Activated CD8-positive, alpha-beta memory T cell treated with anti-CD3 and anti-CD28 coated beads, Interleukin-2, amount 10 ng/mL, durations not matched to agents 7 days and 5 days (primary cell): ENCODE measurements at places on chromosomes 16 and 17.

DNA sequence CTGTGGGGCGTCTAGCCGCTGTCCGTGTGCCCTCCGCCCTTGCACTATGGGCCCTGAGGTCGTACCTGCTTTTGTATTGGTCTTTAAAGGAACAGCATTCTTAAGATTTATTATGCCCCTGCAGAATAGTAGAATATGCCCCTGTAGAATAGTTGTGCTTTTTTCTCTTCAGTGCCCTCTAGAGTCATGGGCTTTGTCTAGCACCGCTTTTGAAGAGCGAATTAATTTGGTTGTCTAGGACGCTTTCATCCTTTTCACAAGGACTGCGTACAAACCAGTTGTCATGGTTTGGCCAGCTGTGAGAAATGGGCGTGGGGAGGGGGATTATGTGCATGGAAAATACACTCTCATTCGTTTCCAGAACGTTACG is 621 bp downstream of the CEP95 start:
- peak; percentile 62 for DNase-seq
- H3K27me3 ChIP-seq = peaks cover 2% of the 10 kb centered on the region
- H3K27ac ChIP-seq = peak overlapping the region; percentile 100
- H3K4me3 ChIP-seq = peak overlapping the region; percentile 100
- H3K36me3 ChIP-seq = peaks cover 59% of the 10 kb centered on the region

DNA sequence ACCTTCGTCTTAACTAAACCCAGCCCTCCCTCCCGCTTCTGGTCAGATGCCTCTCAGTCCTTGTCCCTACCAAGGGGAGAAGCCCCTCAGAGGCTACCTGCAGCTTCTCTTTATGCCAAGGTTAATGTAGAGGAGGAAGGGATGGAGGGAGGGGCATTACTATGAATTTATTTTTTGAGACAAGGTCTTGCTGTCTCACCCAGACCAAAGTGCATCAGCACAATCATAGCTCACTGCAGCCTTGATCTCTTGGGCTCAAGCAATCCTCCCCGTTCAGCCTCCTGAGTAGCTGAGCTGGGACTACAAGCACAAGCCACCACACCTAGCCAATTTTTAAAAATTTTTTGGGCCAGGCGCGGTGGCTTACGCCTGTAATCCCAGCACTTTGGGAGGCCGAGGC is 15.3 kb downstream of the EPOP start:
- no peak for DNase-seq
- H3K27me3 ChIP-seq = peaks cover 19% of the 10 kb centered on the region
- no peaks in the 10 kb centered on the region for H3K36me3 ChIP-seq
- H3K27ac ChIP-seq = no peak overlapping the region

DNA sequence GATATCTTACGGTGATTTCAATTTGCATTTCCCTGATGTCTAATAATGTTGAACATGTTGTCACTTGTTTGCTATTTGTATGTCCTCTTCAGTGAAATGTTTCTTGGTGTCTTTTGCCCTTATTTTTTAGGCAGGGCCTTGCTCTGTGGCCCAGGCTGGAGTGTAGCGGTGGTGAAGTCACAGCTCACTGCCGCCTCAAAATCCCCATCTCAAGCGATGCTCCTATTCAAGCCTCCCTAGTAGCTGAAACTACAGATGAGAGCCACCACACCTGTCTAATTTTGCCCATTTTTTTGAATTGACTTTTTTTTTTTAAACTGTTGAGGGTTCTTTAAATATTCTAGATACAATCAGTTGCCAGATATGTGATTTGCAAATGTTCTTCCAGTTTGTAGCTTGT is 8.3 kb downstream of the UBE2G1 start:
- H3K27ac ChIP-seq = no peak overlapping the region
- H3K36me3 ChIP-seq = peaks cover 20% of the 10 kb centered on the region
- no peak overlapping the region for H3K4me3 ChIP-seq

DNA sequence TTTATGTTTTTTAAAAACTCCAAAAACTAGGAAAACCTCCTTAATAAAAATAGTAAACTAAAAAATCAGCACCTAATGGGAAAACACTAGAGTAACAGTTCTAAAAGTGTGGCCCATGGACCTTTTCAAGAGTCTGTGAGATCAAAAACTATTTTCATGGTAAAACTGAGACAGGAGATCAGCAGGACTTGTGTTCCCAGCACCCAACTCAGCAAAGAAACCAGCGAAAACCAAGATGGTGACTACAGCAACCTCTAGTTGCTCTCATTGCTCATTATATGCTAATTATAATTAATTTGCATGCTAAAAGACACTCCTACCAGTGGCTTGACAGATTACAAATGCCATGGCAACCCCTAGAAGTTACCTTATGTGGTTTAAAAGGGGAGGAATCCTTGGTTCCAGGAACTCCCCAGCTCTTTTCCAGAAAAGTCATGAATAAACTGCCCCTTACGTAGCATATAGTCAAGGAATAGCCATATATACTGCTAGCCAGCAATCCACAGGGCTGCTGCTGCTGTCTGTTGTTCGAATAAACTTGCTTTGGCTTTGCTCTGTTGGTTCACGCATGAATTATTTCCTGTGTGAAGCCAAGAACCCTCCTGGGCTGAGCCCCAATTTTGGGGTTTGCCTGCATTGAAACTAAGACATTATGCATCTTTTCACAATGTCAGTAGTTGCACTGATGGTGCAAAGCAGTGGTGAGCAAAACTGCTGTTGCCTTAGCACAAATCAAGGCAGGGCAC is 12.4 kb downstream of the CMTR2 start:
- DNase-seq = no peak
- H3K36me3 ChIP-seq = no peaks in the 10 kb centered on the region
- no peak overlapping the region for H3K27ac ChIP-seq
- no peak overlapping the region for H3K4me3 ChIP-seq

DNA sequence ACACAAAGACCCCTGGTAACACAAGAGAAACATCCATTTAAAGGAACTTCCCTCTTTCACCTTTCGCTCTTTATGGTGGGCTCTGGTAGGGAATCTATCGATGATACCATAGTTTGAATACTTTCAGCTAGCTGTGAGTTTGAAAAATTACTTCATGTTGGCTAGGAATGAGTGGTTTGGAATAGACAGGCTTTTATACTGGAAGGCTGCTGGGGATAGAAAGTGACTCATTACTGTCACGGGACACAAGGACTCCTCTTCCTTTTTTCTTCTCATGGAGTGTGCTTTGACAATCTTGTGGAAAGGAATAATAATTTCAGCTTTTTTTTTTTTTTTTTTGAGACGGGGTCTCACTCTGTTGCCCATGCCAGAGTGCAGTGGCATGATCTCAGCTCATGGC is 76.9 kb downstream of the CYB561 start:
- no peak for DNase-seq
- H3K36me3 ChIP-seq = no peaks in the 10 kb centered on the region
- H3K27ac ChIP-seq = no peak overlapping the region
- H3K4me1 ChIP-seq = no peaks in the 10 kb centered on the region

- no peaks in the 10 kb centered on the region for H3K27me3 ChIP-seq
- H3K4me1 ChIP-seq = peaks cover 45% of the 10 kb centered on the region
- no peak overlapping the region for H3K4me3 ChIP-seq
- peak overlapping the region; percentile 65 for H3K27ac ChIP-seq
Measured at GRCh38 chr17:4934173-4934979, 2.3 kb downstream of the GP1BA start.

DNA sequence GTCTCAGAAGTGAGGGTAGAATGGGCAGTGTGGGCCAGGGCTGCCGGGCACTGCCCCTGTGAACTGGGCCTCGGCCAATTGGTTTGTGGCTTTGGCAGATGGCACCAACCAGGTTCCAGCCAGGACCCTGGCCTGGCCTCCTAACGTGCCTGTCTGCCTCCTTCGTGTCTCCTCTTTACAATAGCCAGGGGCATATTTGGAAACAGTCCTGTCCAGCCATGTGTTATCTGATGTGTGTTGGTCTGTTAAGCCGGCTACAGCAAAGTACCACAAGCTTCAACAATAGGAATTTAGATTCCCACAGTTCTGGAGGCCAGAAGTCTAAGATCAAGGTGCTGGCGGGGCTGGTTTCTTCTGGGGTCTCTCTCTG is 14.6 kb downstream of the CRISPLD2 start:
- no peaks in the 10 kb centered on the region for H3K36me3 ChIP-seq
- peaks cover 15% of the 10 kb centered on the region for H3K27me3 ChIP-seq
- no peaks in the 10 kb centered on the region for H3K4me1 ChIP-seq
- no peak overlapping the region for H3K4me3 ChIP-seq
- H3K27ac ChIP-seq = no peak overlapping the region
- DNase-seq = no peak

GRCh38 chr17:17055286-17056155 is 13.3 kb downstream of the MPRIP start:
- H3K4me3 ChIP-seq = no peak overlapping the region
- peaks cover 25% of the 10 kb centered on the region for H3K4me1 ChIP-seq
- no peaks in the 10 kb centered on the region for H3K36me3 ChIP-seq
- H3K27me3 ChIP-seq = no peaks in the 10 kb centered on the region
- no peak overlapping the region for H3K27ac ChIP-seq

DNA sequence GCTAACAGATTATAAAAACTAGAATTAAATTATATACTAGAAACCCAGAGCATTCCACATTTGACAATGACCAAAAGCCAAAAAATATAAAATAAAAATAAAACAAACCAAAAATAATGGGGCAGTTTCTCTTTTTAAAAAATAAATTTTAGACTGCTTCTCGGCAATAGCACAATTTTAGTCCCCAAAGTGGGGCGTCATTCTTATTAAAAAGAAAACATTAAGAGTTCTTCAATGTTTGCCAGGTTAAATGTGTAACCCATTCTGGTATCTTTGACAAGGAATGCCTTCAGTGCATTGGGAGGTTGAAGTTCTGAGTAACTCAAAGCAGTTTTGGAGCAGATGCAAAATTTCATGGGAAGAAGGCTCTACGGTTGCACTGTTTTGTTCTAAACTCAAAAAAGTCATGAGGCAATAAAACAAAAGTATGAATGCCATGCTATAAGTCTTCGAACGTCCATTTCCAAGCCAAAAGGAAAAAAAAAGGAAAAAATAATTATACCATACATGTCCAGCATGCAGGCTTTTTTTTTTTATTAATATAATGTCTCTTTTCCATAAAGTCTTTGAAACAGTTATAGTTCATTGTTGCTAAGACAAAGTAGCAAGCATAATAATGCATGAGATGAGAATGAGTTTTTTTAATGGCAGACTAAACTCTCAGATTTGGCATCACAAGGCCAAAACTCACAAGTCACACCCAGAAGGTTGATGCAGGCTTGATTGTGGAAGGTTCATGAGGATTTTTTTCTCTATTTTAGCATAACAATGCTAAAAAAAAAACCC is 3.1 kb downstream of the MAF start:
- peak overlapping the region; percentile 92 for H3K4me3 ChIP-seq
- H3K27ac ChIP-seq = peak overlapping the region; percentile 93
- no peak for DNase-seq
- H3K27me3 ChIP-seq = no peaks in the 10 kb centered on the region

- H3K4me3 ChIP-seq = peak overlapping the region; percentile 77
- peaks cover 19% of the 10 kb centered on the region for H3K4me1 ChIP-seq
- H3K36me3 ChIP-seq = no peaks in the 10 kb centered on the region
- no peak for DNase-seq
Measured at GRCh38 chr17:43547189-43547550, 1.0 kb upstream of the ETV4 start.

- H3K4me3 ChIP-seq = no peak overlapping the region
- H3K36me3 ChIP-seq = peaks cover 12% of the 10 kb centered on the region
- no peak for DNase-seq
- H3K27me3 ChIP-seq = no peaks in the 10 kb centered on the region
Measured at GRCh38 chr17:55110521-55110920, 142.0 kb downstream of the STXBP4 start.

GRCh38 chr17:10149573-10150399 is 48.6 kb downstream of the GAS7 start:
- no peak overlapping the region for H3K4me3 ChIP-seq
- DNase-seq = peak; percentile 54
- H3K27me3 ChIP-seq = peaks cover 20% of the 10 kb centered on the region
- H3K27ac ChIP-seq = no peak overlapping the region
- H3K4me1 ChIP-seq = peaks cover 12% of the 10 kb centered on the region

DNA sequence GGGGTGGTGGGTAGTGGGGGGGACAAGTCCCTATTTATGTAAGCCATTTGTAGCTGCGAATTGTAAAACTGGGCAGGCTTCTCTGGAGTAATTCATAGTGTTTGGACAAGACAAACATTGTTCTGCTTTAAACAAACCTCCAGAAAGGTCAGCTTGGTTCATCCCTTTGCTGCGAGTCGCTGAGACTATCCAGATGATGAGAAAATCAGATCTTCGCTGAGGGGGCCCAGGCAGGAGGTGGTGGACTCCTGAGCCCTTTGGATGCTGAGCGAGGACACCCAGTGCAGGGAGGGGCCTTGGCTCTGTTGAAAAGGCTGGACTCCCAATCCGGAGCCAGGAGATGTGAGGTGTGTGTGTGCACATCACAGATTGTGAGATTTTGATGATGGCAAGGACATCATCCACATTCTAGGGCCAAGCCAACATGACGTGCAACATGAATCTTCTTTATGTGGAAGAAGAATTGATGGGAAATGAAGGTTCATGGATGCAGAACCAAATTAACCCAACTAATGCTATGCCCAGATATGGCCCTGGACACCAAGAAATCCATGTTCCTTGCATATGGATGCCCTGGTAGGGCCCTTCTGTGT is 15.0 kb upstream of the NTN1 start:
- DNase-seq = no peak
- H3K36me3 ChIP-seq = no peaks in the 10 kb centered on the region
- peaks cover 9% of the 10 kb centered on the region for H3K4me1 ChIP-seq

GRCh38 chr16:30953511-30954124 is 3.9 kb upstream of the SETD1A start:
- H3K4me3 ChIP-seq = no peak overlapping the region
- no peaks in the 10 kb centered on the region for H3K27me3 ChIP-seq
- peaks cover 35% of the 10 kb centered on the region for H3K4me1 ChIP-seq
- peak; percentile 82 for DNase-seq
- no peak overlapping the region for H3K27ac ChIP-seq

DNA sequence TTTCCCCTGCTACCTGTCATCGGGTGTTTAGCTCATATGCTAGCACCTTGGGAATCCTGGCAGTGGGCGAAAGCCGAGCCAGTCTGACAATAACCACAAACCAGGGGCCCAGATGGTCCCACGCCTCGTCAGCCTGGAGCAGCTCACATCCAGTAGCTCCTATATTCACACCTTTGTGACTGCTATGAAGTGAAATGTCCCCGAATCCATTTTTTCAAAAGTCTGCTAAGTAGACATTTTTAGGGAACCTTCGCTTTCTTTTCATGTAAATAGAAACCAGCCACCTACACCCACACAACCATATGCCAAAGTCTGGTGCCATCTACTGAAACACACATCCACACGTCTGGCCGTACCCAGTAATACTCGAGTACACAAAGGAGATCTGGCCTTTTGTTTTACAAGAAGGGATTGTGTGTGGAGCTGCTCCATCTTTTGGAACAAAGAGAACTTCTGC is 176.8 kb downstream of the SLC39A11 start:
- no peaks in the 10 kb centered on the region for H3K4me1 ChIP-seq
- no peaks in the 10 kb centered on the region for H3K36me3 ChIP-seq
- DNase-seq = no peak
- no peak overlapping the region for H3K27ac ChIP-seq
- H3K27me3 ChIP-seq = no peaks in the 10 kb centered on the region

- H3K36me3 ChIP-seq = no peaks in the 10 kb centered on the region
- H3K4me3 ChIP-seq = no peak overlapping the region
- H3K27me3 ChIP-seq = no peaks in the 10 kb centered on the region
- H3K27ac ChIP-seq = no peak overlapping the region
- no peak for DNase-seq
Measured at GRCh38 chr16:515175-515938, 12.2 kb upstream of the CAPN15 start.

GRCh38 chr17:8140065-8141029 is 11.9 kb downstream of the PER1 start:
- DNase-seq = no peak
- peaks cover 2% of the 10 kb centered on the region for H3K4me1 ChIP-seq
- H3K36me3 ChIP-seq = peaks cover 11% of the 10 kb centered on the region
- no peak overlapping the region for H3K4me3 ChIP-seq
- H3K27ac ChIP-seq = no peak overlapping the region

- no peaks in the 10 kb centered on the region for H3K4me1 ChIP-seq
- no peaks in the 10 kb centered on the region for H3K27me3 ChIP-seq
- no peak for DNase-seq
- peaks cover 28% of the 10 kb centered on the region for H3K36me3 ChIP-seq
- H3K4me3 ChIP-seq = no peak overlapping the region
Measured at GRCh38 chr17:60514053-60514452, 12.0 kb downstream of the APPBP2 start.
